HepG2 (cell line): ENCODE measurements at places on chromosomes 1 and 21. TPM values are rescaled to one million over a fixed set of nuclear protein-coding genes. Genes with fewer than 3 reads are reported as not detected.
A peak's percentile ranks its signal among the peaks of the same experiment; 100 is the strongest.

DNA sequence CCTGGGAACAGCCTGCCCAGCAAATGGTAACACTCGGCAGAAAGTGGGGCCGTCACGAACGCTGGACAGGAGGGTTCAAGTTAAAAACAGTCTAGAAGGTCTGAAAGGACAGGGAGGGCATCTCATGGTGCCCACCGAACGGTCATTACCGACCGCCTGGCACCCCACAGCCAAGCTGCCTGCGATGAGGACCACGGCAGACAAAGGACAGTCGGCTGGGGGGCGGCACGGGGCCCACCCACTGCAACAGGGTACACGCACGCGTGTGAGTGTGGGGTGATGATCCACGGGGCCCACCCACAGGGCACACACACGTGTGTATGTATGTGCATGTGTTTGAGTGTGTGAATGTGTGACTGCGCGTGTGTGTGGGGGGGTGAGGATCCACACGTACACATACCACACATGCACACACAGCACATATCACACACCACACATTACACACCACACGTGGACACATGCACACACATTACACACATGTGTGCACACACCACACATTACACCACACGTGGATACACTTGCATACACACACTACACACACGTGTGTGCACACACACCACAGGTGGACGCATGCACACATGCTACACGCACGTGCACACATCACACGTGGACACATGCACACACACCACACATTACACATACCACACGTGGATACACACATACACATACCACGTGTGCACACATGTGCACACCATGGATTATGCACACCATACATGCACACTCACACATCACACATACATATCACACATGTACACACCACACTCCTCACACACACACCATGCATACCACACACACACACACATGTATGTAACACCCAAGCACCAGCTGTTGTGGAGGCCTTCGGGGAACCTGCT, 63.2 kb downstream of the SLC19A1 start:
- no peak overlapping the region for H3K4me3 ChIP-seq
- no peaks in the 10 kb centered on the region for H3K27me3 ChIP-seq
- no peak overlapping the region for H3K27ac ChIP-seq

DNA sequence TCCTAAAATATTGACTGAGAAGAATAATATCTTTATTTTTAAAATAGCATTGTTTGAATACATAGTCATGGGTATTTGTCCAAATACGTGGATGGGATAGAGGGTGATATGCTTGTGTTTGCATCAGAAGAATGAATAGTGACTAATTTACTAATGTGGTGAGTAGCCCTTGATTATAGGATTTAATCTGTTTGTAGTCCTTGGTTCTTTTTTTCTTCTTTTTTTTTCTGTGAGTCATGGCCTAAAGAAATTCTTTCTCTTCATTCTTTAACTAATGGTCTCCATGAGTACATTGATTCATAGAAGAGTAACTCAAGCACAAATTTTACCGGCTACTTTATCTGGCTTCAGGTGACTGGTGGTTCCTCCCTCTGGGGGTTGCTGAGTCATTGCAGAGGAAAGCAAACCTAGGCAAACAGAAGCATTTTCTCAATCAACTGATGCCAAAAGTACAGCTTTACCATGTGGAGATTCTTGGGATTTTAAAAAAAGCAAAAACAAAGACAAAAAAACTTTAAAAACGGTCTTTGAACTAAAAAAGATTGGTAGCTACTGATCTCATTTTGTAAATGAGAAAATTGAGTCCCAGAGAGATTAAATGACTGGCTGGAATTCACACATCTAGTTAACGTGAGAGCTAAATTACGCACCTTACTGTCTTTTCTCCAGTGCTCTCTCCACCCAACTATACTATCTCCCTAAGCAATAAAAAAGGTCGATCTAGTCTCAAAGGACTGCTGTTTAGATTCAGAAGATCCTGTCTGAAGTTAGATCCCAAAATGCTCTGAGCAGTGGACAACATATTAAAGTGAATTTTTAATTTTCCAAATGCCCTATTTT, 40.5 kb downstream of the AK5 start:
- DNase-seq, result peak; percentile 45
- no peaks in the 10 kb centered on the region for H3K36me3 ChIP-seq
- no peaks in the 10 kb centered on the region for H3K27me3 ChIP-seq
- H3K4me1 ChIP-seq, result peaks cover 13% of the 10 kb centered on the region
- H3K27ac ChIP-seq, result no peak overlapping the region

DNA sequence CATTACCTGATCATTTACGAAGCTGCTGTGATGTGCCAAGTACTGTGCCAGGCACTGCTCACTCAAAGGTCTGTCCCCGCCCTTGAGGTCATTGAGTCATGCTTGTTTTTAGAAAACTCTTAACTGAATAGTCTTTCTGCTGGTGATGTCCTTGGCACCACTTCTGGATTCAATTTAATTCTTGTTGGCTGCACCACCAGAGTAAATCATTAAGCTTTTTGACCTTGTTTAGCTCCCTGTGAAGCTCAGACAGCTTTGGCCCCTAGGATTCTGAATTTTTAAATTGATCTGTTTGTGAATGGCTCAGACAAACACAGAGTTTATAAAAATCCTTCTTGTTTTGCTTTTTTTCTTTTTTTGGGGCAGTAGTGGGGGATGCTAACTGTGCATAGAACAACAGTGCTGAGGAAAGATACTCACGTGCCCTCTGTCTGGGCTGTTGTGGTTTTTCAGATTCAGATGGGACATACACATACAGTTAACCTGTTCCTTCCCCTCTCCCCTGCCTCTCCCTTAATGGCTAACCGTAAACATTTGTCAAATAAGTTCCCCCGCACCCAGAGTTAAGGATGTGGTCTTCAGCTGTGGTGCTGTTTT, 67.6 kb downstream of the MTR start:
- DNase-seq, result peak; percentile 95
- peaks cover 44% of the 10 kb centered on the region for H3K4me1 ChIP-seq
- H3K27me3 ChIP-seq, result no peaks in the 10 kb centered on the region
- H3K27ac ChIP-seq, result peak overlapping the region; percentile 75

DNA sequence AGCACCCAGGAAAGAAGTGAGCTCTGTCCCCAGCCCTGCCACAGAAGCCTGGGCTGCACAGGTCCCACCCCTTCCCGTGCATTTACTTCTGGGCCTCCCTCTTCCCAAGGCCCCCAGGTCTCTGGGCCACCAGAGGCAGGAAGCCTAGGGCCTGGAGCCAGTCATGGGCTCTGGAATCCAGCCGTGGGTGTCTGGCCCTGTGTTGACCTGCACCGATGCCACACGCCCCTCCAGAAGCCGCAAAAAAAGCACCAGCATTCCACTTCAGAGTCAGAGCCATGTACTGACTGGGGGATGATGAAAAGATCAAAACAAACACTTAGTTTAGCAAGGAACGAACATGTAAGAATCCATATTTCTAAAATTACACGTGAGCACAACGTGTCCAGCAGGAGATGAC, 141.7 kb downstream of the NPHP4 start:
- no peaks in the 10 kb centered on the region for H3K36me3 ChIP-seq
- H3K27me3 ChIP-seq, result peaks cover 10% of the 10 kb centered on the region; the same call in 1 of the 3 replicates
- no peak overlapping the region for H3K27ac ChIP-seq
- no peak for DNase-seq
- H3K4me3 ChIP-seq, result no peak overlapping the region
- H3K4me1 ChIP-seq, result no peaks in the 10 kb centered on the region

- no peak overlapping the region for H3K4me3 ChIP-seq
- no peak for DNase-seq
- H3K4me1 ChIP-seq, result peaks cover 17% of the 10 kb centered on the region
- H3K27ac ChIP-seq, result no peak overlapping the region
- peaks cover 4% of the 10 kb centered on the region for H3K27me3 ChIP-seq
Measured at GRCh38 chr21:44434568-44434925, 20.8 kb upstream of the LRRC3 start.

DNA sequence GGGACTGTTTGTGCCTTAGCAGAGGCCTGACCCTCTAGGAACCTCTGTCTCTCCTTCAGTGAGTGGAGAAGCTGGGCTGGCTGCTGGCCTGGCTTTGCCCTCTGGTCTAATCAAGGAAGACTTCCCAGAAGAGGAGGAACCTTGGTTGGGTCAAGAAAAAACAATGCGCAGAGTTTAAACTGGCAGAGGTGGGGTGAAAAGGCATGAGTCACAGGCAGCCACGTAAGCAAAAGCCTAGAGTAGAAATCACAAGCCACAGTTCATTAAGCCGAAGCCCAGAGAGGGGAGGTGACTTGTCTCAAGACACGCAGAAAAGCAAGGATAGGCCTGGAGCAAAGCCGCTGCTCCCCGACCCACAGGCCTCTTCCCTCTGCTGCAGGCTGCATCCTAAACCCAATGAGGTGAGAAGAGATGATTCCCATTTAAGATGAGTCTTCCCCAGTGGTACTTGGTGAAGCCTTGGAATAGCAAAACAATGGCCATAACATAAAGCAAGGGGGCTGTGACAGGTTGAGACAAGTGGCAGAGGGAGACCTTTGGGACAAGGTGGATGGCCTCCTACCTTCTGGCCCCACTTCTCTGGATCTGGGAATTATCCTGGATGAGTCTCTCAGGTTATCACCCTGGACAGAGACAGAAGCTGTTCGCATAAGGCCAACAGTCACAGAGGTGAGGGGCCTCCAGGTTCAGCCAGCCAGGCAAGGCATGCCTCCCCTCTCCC, 7.7 kb downstream of the PDZK1IP1 start:
- H3K27me3 ChIP-seq, result no peaks in the 10 kb centered on the region
- no peak overlapping the region for H3K27ac ChIP-seq
- no peaks in the 10 kb centered on the region for H3K36me3 ChIP-seq
- H3K4me1 ChIP-seq, result peaks cover 79% of the 10 kb centered on the region
- no peak for DNase-seq

DNA sequence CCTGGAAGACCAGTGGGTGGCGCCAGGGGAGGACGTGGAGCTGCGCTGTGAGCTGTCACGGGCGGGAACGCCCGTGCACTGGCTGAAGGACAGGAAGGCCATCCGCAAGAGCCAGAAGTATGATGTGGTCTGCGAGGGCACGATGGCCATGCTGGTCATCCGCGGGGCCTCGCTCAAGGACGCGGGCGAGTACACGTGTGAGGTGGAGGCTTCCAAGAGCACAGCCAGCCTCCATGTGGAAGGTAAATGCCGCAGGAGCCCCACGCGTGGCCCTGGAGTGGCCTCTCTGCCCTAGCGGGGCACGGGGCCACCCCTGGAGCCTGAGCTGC, 75.2 kb downstream of the OBSCN start:
- peaks cover 48% of the 10 kb centered on the region for H3K27me3 ChIP-seq
- H3K4me3 ChIP-seq, result no peak overlapping the region
- DNase-seq, result no peak
- peaks cover 11% of the 10 kb centered on the region; the same call in 1 of the 2 replicates for H3K4me1 ChIP-seq
- no peaks in the 10 kb centered on the region for H3K36me3 ChIP-seq

GRCh38 chr1:45508295-45509151, 8.4 kb downstream of the MMACHC start:
- DNase-seq, result peak; percentile 77
- H3K4me3 ChIP-seq, result no peak overlapping the region
- peak overlapping the region; percentile 56 for H3K27ac ChIP-seq
- H3K4me1 ChIP-seq, result peaks cover 39% of the 10 kb centered on the region

GRCh38 chr1:208967334-208967733, 616.2 kb upstream of the CAMK1G start:
- H3K27ac ChIP-seq, result no peak overlapping the region
- H3K4me3 ChIP-seq, result no peak overlapping the region
- no peak for DNase-seq
- H3K27me3 ChIP-seq, result no peaks in the 10 kb centered on the region

DNA sequence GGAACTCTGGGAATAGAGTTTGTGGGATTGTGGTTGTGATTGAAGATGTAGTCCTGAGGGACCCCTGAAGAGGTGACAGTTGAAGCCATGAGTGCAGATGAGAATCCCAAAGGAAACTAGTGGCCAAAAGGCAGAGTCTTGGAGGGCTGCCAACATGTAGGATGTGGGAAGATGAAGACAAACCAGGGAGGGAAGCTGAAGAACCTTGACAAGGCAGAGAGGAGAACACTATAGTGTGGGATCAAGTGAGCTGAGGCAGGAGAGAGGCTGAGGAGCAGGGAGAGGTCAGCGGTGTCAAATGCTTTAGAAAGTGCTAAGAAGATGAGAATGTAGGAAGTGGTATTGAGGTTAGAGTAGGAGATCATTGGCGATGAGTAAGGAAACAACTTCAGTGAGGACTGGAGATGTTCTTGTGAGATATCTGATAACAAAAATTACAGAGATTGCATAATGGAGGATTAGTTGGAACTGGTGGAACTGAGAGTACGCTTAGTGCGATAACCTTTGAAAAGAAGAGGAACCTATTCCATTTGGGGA, 88.5 kb upstream of the VCAM1 start:
- no peak overlapping the region for H3K4me3 ChIP-seq
- no peaks in the 10 kb centered on the region for H3K4me1 ChIP-seq
- no peaks in the 10 kb centered on the region for H3K27me3 ChIP-seq
- no peak for DNase-seq
- no peak overlapping the region for H3K27ac ChIP-seq

ALDH4A1 gene
- 58.5 and 76.4 TPM in 2 replicates for total RNA-seq

DNA sequence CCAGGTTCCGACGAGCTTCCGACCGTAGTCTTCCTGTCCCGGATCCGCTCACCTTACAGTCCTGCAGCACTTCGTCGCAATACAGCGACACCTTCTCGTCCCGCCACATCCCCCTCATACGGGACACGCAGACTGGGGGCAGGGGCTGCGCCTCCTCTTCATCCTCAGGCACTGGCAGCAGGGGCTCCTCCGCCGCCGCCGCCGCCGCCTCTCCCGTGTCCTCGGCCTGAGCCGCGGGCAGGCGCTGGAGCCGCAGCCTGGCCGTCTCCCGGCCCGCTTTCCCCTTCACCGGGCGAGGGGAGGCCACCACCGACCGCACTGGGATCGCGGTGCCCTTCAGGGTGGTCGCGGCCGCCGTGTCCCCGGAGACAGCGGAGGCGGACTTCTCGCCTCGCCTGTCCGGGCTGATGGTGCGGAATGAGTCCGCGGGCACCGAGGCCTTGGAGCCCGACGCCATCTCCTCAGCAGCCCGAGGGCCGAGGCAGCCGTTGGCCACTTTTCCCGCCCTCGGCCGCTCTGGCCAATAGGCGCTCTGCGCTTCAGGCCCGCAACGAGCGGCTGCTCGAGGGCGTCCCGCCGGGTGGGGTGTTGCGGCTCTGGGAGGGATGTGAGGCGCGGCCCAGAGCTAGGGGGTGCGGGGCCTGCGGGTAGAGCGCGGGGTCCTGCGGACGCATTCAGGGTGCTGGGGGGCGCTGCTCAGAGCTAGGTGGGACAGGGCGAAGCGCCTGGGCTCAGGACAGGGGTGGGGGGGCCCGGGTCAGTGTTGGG, at the start of gene SHCBP1L:
Gene SHCBP1L (minus strand): TSS at position 490 of the 768 bp plus-strand sequence. CDS start 33 bp downstream, at position 457.
- no peak within 1 kb of the TSS for H3K27ac ChIP-seq
- no peak within 1 kb of the TSS for H3K4me3 ChIP-seq
- peaks cover 4% of the 10 kb centered on the region; the same call in 1 of the 3 replicates for H3K27me3 ChIP-seq
- no peak for DNase-seq
- H3K4me1 ChIP-seq, result no peaks in the 10 kb centered on the region
